NCI-H1417 treated with DMSO at 0.1 percent for 48 hours (cell line): ENCODE measurements at places on chromosomes 7 and 10.
A peak's percentile ranks its signal among the peaks of the same experiment; 100 is the strongest.

DNA sequence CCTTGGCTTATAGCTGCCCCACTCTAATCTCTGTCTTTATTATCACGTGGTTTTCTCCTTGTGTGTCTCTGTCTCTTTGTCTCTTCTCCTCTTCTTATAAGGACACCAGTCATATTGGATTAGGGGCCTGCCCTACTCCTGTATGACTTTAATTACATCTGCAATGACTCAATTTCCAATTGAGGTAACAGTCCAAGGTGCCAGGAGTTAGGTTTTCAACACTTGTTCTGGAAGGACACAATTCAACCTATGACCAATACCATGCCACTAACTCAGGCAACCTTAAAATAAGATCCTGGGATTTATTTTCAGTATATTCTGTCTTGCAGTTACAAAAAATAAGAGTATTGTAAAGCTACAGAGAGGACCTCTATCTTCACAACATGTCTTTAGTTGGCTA, 21.6 kb upstream of the MET start:
- no peak for DNase-seq

- DNase-seq, result no peak
These were observed 50.5 kb upstream of the MRLN start for GRCh38 chr10:59803714-59804113.

- no peak for DNase-seq
These were observed 9.1 kb downstream of the CHRM2 start for GRCh38 chr7:136877509-136877908.

DNA sequence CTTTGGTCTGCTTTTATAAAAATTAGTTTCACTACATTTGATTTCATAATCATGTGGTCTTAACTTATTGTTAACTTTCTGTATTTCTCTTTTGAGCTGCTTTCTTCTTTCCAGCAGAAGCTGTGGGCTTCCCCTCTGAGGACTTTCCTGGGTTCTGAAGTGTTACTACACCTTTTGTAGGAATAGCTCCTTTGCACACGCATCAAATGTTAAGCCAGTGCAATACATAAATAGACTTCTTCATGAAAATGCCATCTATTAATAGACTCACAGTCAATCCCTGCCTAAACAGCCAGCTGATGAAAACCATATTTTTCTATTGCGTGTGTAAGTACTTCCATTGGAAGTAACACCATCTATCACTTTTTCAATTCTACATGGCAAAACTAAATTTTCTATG, 1.5 kb downstream of the ABCB4 start:
- DNase-seq, result no peak

DNA sequence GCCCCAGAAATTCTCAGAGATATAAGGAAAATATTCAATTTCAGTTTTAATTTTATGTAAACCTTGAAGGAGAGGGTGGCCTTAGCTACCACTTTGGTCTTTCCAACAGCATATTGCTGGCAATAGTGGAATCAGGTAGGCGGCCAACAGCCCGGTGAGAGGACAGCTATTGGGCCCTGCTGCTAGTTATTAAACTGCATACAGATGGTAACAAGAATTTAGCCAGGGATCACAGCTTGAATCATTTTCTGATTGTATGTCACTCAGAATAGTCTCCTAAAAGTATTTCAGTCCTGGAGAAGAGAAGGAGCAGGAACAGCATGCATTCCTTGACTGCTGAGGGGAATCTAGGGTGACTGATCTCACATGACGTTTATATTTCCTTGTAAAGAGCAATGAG, 261.4 kb upstream of the SMIM30 start:
- DNase-seq, result no peak

- no peak for DNase-seq
These were observed 37.7 kb downstream of the CFAP58 start for GRCh38 chr10:104391150-104391968.

GRCh38 chr10:88840104-88840503, 11.5 kb downstream of the ANKRD22 start:
- DNase-seq, result no peak

GRCh38 chr10:3054183-3054850, 13.0 kb upstream of the PFKP start:
- DNase-seq, result no peak

GRCh38 chr7:69845721-69846495, 247.6 kb downstream of the AUTS2 start:
- DNase-seq, result peak; percentile 37

GRCh38 chr10:124389613-124390361, 28.9 kb downstream of the OAT start:
- no peak for DNase-seq

- no peak for DNase-seq
These were observed 102.1 kb upstream of the DDC start for GRCh38 chr7:50667338-50667737.

DNA sequence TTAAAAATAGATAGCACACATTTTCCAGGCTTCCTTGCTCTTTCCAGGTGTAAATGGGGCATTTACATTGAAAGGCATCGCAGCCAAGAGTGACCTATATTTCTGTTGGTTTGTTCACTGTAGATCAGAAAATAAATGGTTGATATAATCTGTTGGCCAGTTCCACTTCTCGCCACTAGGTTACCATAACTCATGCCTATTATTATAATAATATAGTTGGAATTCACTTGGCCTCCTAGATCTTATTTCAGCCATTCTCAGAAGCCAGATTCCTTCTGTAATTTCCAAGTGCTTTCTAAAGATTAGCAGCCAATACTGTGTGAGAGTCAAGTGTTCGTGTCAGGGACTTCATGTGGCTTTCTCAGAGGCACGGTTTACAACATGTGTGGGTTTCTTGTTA, 179.5 kb downstream of the DNAH11 start:
- no peak for DNase-seq

GRCh38 chr7:54360075-54360840, 181.9 kb upstream of the VSTM2A start:
- no peak for DNase-seq

DNA sequence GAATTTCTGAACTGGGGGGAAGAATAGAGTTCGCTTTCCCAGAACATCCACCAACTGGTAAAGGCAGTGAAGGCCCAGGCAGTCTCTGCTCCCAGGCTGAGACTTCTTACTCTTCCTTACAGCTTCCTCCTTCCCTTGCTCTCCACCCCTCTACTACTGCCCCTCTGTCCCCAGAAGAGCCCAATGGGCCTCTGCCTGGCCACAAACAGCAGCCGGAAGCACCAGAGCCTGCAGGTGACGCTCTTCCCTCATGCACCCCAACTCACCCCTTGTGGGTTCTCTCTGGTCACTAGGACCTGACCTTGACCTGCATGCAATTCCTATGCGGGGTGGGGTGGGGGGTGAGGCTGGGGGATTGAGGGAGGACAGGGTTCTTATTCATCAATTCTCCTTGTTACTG, 16.5 kb downstream of the FAM131B start:
- DNase-seq, result no peak

DNA sequence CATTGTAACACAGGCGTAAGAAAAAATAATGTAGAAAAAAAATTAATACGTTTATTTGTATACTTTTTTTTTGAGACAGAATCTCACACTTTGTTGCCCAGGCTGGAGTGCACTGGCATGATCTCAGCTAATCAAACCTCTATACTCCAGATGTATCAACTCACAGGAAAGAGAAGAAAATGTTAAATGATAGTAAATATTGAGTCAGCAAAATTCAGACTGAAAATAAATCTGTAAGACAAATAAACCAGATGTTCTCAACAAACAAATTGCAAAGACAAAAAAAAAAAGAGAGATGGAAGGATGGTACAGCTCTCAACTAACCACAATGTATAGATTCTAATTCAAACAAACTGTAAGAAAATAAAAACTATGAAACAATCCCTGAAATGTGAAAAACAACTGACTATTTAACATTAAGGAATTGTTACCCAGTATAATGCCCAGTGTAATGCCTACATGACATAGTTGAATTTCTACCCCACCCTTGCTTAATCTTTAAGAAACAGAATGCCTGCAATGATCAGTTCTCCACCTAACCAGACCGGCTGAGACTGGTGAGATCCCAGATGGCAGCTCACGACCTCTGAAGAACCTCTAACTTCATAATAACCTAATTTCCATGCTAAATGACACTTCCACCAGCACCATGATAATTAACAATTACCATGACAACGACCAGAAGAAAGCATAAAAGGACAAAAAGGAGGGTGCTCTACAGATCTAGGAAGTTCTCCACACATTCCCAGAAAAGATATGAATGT, 272.0 kb upstream of the GNAI1 start:
- no peak for DNase-seq

DNA sequence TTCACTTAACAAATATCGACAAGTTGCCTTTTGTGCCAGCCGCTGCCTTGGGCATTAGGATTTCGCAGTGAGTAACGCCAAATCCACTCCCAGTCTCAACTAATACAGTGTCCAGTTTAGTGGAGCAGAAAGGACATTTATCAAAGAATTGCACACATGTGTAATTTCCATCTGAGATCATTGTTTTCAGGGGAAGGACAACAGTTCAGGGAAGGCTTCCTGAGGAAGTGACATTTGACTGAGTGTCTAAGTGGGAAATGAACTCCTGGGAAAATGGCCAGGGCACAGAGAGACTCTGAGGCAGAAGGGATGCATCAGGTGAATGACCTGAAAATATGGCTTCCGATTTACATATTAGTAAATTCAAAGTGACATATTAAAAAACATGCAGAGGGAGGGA, 89.4 kb downstream of the ITGA8 start:
- DNase-seq, result no peak

GRCh38 chr7:39589323-39590111, 23.3 kb downstream of the YAE1 start:
- DNase-seq, result no peak

DNA sequence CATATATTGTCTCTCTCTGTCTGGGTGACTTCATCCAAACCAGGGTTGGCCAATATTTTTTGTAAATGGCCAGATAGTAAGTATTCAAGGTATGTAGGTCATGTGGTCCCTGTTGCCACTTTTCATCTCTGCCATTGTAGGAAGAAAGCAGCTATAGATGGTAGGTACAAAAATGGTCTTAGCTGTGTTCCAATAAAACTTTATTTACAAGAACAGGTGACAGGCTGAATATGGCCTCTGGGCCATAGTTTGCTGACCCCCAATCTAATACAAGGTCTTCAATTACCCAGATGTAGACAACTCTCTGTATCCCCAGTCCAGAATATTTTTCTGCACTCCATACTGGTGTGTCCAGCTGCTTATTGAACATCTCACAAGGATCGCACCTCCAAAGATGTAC, 166.2 kb upstream of the FZD8 start:
- no peak for DNase-seq

GRCh38 chr7:82678716-82679115, 235.1 kb upstream of the CACNA2D1 start:
- DNase-seq, result no peak

DNA sequence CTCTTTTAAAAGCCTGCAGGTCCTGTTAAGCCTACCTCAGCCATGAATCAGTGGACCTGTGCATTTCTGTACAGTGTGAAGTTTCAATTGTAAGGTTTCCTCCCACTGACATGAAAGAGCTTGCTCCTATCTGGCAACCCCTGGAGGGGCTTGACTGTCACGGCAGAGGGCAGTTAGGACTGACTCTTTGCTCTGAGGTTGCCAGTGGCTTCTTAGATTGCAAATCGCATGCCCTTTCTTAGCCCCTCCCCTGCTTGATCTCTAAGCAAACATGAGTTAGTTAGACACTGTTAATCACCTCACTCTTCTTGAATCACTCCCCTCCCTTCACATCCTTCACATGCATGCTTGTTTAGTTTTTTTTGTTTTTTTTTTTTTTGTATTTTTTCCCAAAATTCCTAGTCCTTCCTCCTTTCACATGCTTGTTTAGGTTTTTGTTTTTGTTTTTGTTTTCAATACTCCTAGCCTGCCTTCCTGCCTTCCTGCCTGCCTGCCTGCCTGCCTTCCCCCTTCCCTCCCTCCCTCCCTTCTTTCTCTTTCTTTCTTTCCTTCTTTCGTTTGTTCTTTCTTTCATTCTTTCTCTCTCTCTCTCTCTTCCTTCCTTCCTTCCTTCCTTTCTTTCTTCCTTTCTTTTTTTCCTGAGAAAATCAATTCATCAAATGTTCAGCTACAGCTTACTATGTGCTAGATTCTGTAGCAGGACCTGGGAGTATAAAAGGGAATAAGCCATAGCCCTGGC, 6.0 kb upstream of the HIPK2 start:
- no peak for DNase-seq

DNA sequence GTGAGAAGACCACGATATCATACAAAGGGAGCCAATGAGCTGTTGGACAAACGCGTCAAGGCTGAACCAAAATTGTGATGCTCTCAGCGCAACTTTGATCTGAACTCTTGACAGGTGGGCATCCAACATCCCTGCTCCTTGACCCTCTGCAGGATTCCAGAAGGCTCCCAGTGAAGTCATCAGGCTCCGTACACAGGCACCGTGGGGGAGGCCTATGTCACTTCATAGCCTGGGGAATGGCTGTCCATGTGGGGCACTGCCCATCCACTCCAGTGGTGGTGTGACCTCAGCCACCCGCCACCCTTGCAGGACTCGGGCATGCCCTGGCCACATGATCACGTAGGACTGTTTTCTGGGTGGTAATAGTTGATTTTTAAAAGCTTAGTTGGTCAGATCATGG, 233.8 kb upstream of the GRB10 start:
- no peak for DNase-seq

DNA sequence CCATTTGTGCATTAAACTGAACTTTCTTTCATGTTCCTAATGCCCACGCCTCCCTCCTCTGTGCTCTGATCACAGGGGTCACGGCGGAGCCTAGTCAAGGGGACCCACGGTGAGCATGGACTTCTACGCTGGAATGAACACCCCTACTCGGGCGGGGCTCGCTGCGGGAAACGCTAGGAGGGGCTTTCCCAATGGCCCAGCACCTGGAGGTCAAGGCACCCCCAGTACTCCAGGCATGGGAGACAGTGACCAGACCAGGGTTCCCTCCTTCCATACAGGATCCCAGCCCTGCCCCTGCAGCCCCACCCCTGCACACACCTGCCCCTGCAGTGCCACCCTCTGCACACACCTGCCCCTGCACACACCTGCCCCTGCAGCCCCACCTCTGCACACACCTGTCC, 27.1 kb upstream of the NKX6-2 start:
- DNase-seq, result no peak

DNA sequence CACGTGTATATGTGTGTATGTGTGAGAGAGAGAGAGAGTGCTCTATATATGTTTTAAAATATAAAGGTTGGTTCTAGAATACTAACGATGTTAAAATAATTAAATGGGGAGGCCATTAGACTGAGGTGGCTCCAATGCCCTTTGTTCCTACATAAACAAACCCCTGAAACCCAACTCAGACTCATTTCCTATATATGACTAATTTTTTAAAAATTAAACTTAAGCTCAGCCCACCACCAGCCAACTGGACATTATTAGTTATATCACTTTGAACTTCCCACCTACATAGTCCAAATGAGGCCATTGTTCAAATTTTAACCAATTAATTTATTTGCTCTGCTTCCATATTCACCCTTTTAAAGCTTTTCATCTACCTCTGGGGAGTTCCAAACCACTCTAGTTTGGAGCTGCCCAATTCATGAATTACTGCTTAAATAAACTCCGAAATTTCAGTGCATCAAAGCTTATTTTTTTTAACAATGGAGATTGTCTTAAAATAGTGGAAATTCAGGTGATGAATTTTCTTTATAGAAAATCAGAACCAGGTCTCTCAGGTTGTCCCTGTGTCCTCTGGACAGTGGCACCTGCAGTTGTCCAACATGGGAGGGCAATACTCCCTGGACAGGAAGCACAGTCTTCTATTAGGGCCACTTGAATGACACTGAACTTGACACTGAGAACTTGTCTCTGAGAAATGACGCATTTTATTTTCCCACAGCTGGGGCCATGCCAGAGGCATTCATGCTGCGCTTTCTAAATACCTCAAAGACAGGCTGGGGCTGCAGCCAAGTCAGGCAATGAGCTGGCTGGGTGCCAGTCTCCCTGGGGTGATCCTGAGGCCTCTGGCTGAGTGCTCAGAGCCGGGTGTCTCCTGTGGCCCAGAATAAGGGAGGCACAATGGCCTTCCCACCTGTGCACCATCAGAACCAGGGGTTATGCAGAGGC, 109.5 kb upstream of the TMEM72 start:
- no peak for DNase-seq
